ENCODE measurements at places on chromosomes 12 and 14.

GRCh38 chr14:20645481-20645880, 4.0 kb upstream of the OR6S1 start:
- no peak for DNase-seq

GRCh38 chr12:38342444-38342843, 25.9 kb downstream of the ALG10B start:
- no peak for DNase-seq

- DNase-seq, result no peak
Observed at GRCh38 chr14:94593376-94593748, 12.1 kb downstream of the SERPINA5 start.

DNA sequence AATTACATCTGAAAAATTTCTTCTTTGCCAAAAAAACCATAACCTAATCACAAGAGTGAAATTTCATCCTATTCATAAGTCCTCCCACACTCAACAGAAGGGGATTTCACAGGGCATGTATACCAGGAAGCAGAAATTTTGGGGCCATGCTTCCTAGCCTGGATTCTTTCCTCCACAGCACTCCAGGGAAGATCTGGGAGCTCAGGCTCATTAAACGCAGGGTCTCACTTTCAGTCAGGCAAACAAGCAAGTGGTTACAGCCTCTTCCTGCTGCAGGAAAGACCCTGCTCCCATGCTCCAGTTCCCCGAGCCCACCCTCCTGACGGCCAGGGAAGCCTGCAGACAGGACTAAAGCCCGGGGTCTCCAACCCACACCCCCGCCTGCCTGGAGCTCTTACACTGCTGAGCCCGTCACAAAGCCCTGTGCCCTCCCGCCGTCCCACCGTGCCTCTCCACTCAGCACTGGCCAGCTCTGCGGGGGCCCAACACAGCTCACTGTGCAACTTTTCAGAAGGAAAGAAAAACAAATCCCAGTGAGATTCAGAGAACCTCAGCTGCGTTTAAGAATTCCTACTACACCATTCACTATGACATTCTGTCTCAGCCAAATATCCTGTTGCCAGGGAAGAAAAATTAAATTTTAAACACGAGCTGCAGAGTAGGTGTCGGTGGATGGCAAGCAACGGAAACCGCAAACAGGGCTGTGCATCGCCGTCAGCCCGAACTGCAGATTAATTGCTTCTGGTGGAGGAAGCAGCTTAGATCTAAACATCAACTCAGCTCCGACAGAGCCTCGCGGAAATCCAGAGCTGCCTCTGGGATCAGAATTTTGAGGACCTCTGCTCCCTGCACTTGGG, 106.7 kb upstream of the SFSWAP start:
- no peak for DNase-seq

DNA sequence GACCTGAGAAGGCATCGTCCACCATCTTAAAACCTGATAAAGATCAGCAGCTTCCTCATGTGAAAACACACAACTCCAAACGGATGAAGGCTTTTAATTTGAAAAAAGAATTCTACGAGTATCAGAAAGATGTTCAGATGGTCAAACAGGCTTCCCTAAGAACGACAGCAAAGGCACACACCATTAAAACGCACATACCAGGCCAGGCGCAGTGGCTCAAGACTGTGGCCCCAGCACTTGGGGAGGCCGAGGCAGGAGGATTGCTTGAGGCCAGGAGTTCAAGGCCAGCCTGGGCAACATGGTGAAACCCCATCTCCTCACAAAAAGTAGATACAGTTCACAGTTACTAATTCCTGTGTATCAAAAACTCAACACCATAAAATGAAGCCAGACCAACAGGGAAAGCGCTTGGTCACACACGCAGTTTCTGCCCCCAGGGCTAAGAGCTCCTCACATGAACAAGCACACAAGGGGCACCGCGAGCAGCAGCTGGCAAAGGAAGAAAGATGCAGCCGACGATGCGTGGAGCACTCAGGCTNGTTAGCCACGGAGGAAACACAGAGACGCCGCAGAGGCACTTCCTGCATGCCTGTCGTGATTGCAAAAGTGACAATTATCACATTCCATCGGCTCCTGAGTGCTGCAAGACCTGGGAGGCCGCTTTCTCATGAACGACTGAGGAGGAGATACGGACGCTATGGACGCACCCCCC, 78.0 kb downstream of the NOC4L start:
- DNase-seq, result peak; percentile 67

GRCh38 chr14:95359994-95360826, 40.5 kb upstream of the CLMN start:
- DNase-seq, result no peak

- no peak for DNase-seq
Observed at GRCh38 chr14:52013984-52014600, 24.7 kb downstream of the RTRAF start.

DNA sequence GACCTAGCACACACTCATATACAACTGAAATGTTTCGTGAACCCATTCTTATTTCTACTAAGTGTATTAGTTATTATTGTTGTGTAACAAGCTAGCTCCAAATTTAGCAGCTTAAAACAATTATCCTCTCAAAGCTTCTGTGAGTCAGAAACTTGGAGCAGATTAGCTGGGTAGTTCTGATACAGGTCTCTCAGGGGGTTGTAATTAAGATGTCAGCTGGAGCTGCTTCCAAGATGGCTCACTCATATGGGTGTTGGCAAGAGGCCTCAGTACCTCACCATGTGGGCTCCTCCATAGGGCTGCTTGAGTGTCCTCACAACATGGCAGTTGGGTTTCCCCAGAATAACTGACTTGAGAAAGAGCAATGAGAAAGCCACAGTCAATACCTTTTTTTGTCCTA, 9.8 kb downstream of the GPR135 start:
- no peak for DNase-seq

DNA sequence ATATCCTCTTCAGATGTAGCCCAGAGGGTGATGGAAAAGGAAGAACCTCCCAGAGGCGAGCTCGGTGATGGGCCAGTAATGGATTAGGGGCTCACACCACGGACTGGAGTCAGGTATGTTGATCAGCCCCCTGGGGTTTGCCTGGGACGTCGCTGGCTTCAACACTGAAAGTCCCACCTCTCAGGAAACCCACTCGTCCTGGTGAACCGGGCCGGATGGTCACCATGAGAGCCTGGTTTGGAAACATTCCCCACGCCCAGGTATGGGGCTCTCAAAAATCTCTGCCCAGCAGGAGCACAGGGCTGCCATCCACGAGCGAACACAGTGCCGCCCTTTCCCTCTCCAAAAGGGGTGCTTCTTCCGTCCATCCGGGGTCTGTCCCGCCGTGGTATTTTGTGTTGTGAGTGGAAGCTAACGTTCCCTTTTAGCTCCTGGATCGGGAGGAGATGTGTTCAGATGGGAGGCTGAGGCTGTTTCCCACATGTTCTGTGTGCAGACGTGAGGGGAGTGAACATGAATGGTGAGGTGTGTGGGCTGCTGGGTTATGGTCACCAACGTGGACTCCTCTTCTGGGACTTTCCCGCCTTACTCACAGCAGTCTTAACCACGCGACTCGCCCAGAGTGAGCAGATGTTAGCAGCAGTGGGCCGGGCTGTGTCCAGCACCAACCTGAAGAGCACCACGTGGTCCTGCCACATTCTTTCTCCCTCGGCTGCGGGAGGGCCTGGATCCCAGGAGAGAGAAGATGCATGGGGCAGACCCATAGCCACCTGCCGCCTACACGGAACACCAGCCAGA, 139.2 kb downstream of the KIF26A start:
- DNase-seq, result peak; percentile 31

GRCh38 chr12:1047898-1048660, 57.1 kb downstream of the ERC1 start:
- no peak for DNase-seq

- DNase-seq, result no peak
Observed at GRCh38 chr12:129911428-129912049, 7.7 kb upstream of the TMEM132D start.

- no peak for DNase-seq
Observed at GRCh38 chr12:45304514-45305178, 88.8 kb downstream of the ANO6 start.

DNA sequence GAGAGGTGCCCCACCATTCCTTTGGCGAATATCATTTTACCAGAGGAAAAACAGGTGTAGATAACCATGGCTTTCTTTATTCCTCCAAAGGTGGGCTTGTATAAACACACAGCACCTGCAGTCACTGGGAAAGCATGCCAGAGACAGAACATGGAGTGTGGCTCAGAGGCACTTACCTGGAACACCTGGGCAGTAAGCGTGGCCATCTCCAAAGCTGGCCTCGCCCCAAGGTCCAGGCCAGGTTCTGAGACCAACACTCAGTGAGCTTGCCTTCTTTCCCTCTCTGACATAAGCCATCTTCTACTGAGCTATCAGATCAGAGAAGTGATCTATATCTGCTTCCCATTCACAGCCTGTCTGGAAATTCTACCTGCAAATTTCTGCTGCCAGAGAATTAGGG, 70.5 kb downstream of the NUAK1 start:
- no peak for DNase-seq

DNA sequence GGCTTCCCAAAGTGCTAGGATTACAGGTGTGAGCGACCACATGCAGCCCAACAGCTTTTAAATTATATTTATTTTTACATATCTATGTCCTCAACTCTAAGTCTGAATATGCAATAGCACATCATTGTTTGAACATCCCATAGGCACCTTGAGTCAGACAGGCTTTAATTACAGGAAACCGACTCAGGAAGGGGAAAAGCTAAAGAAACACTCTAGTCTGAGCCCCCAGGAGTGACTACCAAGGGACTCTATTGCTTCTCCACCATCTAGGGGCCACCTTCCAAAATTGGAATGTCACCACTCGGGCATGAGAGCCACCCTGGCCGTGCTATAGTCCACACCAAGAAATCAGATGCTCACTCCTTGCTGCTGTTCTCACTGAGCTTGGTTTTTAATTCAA, 14.0 kb upstream of the MFAP5 start:
- DNase-seq, result no peak

GRCh38 chr14:50830044-50830931, 674 bp downstream of the NIN start:
- peak; percentile 69 for DNase-seq

GRCh38 chr12:32265951-32266350, 133.4 kb upstream of the FGD4 start:
- DNase-seq, result no peak

DNA sequence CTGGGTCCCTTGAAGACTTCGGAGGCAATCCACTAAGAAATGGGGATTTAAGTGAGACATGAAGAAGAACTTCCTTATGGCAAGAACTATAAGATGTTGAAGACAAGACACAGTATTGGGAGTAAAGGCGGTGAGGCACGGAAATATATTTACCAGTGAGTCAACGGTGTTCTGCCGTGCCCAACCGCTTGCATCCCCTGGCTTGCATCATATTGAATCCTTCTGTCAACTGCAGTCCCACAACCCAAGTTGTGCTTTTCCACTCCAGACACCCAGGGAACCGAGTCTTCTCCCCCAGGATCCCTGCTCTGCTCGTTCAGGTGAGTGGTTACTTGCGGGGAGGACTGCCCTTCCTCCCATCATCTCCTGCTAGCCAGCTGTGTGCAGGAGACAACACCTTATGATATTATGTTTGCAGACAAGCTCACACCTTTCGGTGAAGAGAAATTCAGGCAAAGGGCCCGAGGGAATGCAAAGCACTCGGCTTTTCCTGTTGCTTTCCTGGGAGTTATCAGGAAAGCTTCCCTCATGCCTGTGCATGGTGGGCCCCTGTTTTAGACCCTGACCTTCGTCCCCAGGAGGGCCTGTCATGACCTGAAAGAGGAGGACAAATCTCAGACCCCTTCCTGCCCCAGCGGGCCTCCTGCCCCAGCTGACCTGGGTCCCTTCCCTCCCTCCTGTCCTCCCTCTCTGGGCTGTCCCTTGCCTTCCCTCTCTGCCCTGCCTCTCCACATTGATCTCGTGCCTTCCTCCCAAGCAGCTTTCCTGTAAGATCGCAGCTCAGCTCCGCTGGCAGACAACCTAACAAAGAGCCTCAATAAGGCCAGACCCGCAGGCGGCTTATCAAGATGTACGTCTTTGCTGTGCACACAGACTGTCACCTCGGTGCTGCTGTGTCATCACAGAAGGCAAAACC, 4.3 kb upstream of the LRTM2 start:
- no peak for DNase-seq

DNA sequence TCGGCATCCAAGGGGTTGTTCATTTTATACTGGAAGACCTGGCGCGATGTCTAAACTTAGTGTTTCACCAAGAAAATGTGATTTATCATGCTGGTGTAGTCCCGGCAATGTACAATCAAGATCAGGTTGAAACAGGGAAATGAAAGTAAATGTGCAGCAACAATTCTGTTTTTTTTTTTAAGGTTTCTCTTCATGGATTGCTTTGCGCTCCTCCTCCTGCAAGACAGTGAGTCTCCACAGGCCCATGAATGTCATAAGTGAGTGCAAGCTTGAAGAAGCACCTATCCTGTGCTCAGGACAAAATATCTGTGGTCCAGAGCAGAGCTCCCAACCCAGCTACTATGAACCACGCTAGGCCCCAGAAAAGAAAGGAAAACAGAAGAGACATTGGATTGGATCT, 143.4 kb downstream of the KCNK10 start:
- DNase-seq, result no peak

Data from Peyer's patch (tissue), 4 donors.